T-helper 2 cell treated with Interferon-gamma antibody and Interleukin-4, amounts not matched to agents 5 μg/mL and 100 μg/mL, for 36 hours (primary cell): ENCODE measurements at places on chromosomes 4 and X.

GRCh38 chrX:16436348-16437188 lies 213.4 kb upstream of the S100G start:
- peak; percentile 17 for DNase-seq

DNA sequence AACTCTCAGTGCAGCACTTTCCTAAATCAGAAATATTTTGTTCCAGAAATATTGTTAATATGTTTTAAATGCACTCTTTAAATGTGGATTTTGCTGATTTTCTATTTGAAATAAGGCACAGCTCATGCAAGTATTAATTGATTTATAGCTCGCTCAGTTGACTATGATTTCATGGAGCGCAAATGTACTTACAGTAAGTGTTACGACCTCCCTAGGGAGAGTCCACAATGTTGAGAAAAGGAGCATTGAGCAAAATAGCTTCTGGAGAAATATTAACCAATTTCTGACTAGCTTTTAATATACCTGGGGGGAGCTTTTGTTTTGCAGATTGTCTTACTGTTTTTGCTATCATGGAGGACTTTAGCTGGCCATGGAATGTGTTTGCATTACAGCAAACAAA lies 1687.5 kb downstream of the STIM2 start:
- DNase-seq = no peak

- DNase-seq = no peak
These were observed 136.1 kb downstream of the C4orf33 start for GRCh38 chr4:129231945-129232588.

DNA sequence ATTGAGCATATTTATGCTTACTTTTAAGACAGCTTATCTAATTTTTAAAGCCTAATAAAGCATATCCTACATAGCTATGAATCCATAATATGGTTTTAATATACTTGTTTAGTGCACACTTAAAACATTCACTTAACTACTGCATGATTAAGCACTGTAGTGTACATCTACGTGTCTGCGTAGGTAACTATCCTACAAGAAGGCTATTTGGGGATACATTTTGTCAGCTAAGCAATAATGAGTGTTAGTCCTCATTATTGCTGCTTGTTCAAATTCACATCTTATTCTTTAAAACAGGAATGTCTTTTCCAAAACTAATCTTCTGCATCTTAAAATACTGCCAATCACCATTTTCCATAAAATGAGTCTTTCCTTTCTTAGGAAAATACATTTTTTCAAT lies 38.6 kb downstream of the GASK1B start:
- DNase-seq = no peak

DNA sequence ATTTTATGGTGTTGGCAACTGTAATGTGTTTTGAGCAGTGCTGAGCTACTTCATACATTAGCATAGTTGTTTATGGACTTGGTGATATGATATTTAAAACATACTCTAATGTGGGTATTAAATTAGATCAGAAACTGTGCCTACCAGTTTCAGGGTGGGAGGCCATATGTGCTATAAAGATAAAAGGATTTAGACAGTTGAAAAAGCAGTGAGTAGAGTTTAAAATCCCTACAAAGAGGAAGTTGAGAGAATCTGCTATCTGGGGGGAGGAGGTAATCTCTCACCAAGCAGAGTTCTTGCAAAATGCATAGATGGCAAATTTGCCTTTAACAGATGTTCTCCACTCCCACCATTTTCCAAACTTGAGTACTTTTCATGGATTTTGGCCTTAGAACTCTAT lies 154.5 kb downstream of the SPOCK3 start:
- DNase-seq = no peak

GRCh38 chr4:119233750-119234149 lies 21.2 kb downstream of the USP53 start:
- DNase-seq = no peak

- no peak for DNase-seq
These were observed 265.7 kb upstream of the BOD1L1 start for GRCh38 chr4:13893211-13893610.

GRCh38 chrX:28843817-28844216 lies 256.6 kb downstream of the IL1RAPL1 start:
- DNase-seq = no peak

- no peak for DNase-seq
These were observed 53.7 kb upstream of the TADA2B start for GRCh38 chr4:6989331-6989923.

DNA sequence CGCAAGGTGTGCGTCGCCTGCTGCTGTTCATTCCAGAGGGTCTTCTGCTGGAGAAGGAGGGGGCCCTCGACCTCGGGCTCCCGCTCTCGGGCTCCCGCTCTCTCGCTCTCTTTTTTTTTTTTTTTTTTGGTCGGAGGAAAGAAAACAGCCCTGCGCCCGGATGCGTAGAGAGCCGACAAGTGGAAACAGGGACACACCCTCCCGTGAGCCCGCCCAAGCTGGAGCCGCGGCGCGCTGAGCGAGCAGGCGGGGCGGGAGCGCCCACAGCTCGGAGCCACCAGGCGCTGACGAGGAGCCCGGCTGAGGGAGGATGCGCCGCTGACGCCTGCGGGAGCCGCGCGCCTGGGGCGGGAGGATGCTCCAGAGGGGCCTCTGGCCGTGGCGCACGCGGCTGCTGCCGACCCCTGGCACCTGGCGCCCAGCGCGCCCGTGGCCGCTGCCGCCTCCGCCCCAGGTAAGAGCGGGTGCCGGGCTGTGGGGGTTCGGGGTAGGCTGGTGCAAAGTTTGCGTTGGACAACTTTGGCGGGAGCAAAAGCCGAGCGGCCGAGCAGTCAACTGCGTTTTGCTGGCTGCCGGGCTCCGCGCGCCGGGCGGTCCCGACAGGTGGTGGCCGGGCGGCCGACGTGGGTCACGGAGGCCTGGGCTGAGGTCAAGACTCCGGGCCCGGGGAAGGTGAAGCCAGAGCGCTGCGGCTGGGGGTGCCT lies at the start of gene MCUB:
MCUB (plus strand) TSS at position 264 of the 704 bp plus-strand sequence; CDS start at position 356, 92 bp downstream.
- peak; percentile 94 for DNase-seq

DNA sequence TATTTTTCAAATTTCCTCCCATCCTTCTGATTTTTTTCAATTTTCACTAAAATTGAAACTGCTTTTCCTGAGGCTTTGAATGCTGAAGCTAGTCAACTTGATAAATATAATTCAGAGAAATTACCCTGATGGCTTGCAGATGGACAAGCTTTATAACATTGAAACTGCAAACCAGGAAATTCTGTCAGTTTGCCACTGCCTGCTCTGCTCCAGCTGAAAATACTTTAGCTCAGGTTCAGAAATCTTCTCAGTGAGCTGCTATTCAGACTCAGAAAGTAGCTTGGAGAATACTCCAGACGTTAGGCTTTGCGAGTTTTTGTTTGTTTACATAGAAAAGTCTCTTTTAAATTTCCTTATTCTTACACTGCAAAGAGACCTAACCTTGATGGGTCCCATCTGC lies 1574.7 kb downstream of the STIM2 start:
- no peak for DNase-seq

- DNase-seq = no peak
These were observed 393.8 kb upstream of the FSTL5 start for GRCh38 chr4:162557516-162558106.

GRCh38 chrX:95318882-95319281 lies 1365.8 kb upstream of the DIAPH2 start:
- no peak for DNase-seq

GRCh38 chr4:26060286-26060685 lies 146.3 kb downstream of the SMIM20 start:
- no peak for DNase-seq

GRCh38 chrX:105822138-105823091 lies at the start of gene NRK:
TSS of gene NRK (plus strand) at chrX:105822539. CDS start at chrX:105822846, 307 bp downstream.
- DNase-seq = no peak

- no peak for DNase-seq
These were observed 2.7 kb upstream of the SPON2 start for GRCh38 chr4:1174941-1175634.

DNA sequence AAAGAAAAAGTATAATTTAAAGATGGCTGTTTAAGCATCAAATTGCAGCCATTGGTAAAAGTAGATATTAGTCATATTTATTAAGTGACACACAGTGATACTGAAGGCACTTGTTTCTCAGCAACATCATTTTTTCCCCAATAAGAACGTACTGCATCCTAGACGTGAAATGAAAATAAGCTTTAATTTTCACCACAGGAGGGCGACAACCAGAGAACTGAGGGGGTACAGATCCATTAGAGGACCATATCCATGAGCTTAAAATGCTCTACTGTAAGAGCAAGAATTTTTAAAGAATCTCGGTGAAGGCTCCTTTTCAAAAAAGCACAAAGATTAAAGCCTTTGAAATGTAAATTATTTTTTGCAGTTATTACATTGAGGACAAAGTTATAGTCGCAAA lies 33.4 kb downstream of the FRG1 start:
- DNase-seq = no peak

DNA sequence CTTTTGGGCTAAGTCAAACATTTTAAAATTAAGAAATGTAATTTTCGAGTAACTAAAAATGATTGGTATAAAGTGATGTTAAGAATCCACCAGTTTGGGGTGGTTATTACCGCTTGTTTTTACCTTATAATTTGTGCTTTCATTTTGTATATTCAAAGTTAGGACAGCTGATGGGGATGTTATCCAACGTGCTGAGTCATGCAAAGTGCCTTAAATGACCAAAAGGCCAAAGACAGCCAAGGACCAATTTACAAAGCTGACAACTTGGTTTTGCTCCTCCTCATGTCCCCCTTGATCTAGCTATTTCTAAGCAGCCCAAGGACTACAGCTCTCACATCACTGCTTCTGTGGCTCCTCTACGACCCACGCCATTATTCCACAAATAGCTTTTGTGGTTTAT lies 181.4 kb upstream of the PCDH7 start:
- DNase-seq = no peak

- no peak for DNase-seq
These were observed 428.9 kb downstream of the EPHA5 start for GRCh38 chr4:65241257-65241997.

GRCh38 chr4:37422102-37422501 lies 177.6 kb downstream of the NWD2 start:
- DNase-seq = no peak

DNA sequence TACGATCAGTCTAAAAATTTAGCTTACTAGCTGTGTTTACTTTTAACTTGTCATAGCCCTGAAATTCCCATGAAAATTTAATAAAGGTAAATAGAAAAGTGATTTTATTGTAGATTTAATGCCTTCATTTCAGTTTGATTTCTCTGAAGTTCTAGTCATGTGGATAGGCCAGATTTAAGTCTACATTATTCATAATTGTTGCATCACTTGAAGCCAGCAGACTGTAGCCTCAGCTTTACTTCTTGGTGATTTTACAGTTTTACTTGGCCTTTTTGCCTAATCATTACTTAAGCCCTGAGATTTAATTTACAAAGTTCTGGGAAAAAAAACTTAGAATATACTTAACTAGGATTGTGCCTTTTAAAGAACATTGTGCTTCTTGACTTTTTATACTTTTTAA lies 73.5 kb upstream of the FHDC1 start:
- no peak for DNase-seq

GRCh38 chrX:81120258-81120935 lies 81.3 kb downstream of the HMGN5 start:
- DNase-seq = no peak

DNA sequence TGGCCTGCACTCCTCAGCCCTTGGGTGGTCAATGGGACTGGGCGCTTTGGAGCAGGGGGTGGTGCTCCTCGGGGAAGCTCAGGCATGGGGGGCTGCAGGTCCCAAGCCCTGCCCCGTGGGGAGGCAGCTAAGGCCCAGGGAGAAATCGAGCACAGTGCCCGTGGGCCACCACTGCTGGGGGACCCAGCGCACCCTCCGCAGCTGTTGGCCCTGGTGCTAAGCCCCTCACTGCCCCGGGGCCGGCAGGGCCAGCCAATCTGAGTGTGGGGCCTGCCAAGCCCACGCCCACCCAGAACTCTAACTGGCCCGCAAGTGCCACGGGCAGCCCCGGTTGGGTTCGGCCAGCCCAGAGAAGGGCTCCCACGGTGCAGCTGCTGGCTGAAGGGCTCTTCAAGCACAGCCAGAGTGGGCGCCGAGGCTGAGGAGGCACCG lies 30.9 kb upstream of the IL15 start:
- no peak for DNase-seq
